MCF 10A (cell line): ENCODE measurements at places on chromosomes 6 and 20. TPM values are rescaled to one million over a fixed set of nuclear protein-coding genes. Genes with fewer than 3 reads are reported as not detected.

DNA sequence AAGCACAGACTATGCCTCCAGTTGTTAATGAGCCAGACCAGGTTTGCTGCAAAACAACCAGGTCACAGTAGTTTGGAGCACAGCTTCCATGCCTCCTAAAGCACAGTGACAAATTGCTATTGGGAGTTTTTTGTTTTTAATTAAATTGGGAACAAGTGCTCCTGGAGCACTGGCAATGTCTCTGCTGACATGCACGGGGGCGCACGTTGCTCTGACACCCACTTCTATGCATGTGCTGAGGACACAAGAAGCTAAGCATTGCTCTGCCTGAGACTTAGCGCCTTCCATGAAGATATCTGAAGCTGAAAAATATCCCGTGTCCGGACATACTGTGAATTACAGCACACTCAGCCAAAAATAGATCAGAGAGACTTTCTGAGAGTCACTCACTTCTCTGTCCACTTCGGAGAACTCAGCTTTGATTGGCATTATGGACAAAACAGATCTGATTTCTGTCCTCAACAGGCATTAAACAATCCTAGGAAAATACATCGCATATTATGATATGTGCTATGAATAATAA, 18.6 kb upstream of the GGTLC1 start:
- no peak for DNase-seq

GRCh38 chr20:4167261-4168021, 152.1 kb upstream of the RNF24 start:
- no peak for DNase-seq

DNA sequence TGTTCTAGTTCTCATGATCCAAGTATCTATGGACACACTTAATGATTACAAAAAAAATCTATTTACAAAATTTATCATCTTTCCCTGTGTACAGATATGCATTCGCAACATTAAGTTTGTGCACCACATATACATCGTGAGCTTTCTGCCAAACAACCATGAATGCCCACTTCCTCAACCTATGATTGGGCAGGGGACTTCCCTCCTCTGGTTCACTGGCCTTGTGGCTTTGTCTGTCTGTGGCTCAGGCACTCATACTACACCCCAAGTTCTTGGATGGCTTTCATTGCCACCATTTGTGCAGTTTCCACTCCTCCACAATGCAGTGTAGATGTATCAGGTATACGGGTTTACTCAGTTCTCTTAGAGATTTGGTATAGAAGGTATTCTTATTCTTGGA, 74.9 kb downstream of the HS3ST5 start:
- DNase-seq, result no peak

DNA sequence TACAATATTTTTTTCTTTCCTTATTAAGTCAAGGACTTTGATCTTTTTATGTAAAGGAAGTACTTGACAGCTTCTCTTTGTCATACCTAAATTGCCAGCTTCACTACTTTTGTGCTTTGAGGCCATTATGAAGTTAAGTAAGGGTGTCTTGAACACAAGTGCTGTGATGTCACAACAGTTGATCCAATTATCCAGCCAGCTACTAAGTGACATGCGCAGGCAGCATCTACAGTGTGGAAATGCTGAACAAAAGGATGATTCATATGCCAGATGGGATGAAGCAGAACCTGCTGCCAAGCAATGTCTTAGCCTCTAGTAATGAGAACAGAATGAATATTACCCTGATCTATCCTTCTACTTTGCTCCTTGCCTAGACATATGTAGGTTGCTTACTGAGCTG, 68.3 kb upstream of the TMEM244 start:
- DNase-seq, result peak; percentile 65

DNA sequence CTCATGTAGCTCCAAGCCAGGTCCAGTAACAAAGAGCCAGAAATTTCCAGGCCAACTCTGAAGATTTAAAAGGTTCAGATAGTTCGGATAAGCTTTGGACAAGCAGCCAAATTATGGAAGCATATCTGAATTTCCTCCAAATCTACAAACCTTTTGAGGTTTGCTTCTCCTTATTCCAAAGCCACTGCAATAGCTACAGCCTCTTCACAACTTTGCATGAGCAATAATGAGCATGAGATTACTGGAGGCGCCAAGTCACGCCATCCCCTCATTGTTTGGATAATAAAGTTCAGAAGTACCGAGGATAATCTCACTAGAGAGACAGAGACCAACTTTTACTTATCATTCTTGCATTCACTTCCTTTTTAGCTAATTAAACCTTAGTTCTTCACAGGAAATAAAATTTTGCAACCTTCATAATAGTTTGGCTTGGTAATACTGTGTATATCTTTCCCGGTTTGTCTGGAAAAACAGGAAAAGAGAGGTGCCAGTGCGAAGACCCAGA, 329.6 kb upstream of the RSPO3 start:
- DNase-seq, result no peak

GRCh38 chr6:46234156-46234556, 63.4 kb upstream of the ENPP5 start:
- no peak for DNase-seq

- no peak for DNase-seq
These were observed 67.0 kb upstream of the FRMD1 start for GRCh38 chr6:168145747-168146596.

DNA sequence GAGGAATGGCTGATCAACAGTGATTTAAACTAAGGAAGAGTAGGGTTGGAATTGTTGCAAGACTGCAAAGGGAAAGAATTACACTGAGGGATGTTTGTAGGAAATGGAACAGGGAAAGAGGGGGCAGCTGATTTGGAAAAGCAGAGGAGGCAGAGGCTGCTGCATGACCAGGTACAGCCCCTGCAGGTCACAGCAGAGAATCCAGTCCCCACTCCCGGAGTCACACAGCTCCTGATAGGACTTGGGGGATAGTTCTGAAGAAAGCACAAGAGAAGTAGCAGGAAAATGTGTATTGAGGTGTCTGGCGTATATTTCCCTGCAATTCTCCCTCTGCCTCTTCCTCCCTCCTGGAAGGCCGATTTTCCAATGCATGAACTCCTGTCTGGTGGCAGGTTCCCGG, 92.5 kb upstream of the PDE10A start:
- no peak for DNase-seq

DNA sequence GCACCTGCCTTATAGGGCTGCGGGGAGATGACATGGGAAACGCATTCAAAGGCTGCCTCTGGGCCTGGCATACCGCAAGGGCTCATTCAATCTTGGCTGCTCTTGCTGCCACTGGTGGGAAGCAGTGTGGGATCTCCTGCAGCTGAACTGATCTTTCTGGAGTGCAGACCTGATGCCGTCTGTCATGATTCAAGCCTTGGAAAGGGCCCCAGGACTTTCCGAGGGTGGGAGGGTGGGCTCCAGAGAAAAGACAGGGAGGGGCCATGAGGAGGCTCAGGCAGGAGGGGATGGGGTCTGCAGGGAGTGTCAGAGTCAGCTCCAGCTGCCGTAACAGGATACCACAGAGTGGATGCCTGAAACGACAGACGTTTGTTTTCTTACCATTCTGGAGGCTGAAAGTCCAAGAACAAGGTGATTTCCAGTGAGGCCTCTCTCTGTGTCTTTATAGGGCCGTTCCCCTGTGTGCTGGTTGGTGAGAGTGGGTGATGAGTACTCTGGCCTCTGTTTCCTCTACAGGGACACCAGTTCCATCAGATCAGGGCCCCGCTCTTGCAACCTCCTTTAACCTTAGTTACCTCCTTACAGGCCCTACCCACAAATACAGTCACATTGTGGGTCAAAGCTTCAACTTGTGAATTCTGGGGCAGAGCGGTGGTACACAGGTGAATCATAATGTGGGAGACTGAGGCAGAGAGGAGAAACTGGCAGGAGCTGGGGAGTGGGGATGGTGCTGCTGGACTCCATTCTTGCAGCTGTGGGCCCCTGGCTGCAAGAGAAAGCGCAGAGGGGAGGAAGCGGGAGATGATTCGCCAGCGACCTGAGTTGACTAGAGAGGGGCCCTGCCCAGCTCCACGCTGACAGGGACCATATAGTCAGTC, 148.4 kb downstream of the SYCP2 start:
- DNase-seq, result no peak

DNA sequence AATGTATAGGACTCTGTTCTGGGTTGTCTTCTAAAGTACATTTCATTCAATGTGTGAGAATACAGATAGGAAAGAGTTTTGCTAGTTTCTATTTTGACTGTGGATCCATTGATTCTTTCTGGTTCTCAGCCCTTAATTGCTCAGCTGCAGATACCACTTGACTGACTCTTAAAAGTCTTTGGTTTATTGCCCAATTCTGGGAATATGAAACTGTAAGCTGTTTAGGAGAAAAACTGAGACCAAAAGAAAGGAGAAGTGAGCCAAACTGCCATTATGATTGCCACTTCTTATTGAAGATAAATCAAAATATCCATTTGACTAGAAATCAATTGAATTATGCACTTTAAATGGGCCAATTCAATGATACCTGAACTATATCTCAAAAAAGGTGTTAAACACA, 211.4 kb downstream of the ESR1 start:
- DNase-seq, result no peak

DNA sequence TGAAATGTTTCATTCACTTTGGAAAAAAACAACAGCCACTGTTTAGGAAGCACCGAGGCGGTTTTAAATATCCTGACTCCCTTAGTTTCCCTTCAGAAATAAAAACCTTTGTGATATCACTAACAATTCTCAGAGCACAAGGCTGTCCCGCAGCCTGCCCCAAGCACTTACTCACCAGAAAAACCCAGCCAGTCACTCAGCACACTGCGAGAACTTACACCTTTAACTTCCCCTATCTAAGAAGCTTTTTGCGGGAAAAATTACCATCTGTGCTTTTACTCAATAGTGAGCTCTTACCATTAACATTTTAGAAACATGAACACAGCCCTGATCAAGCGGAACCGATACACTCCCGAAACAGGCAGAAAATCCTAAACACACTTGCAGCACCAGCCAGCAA, 9.3 kb downstream of the ZBTB46 start:
- no peak for DNase-seq

DNA sequence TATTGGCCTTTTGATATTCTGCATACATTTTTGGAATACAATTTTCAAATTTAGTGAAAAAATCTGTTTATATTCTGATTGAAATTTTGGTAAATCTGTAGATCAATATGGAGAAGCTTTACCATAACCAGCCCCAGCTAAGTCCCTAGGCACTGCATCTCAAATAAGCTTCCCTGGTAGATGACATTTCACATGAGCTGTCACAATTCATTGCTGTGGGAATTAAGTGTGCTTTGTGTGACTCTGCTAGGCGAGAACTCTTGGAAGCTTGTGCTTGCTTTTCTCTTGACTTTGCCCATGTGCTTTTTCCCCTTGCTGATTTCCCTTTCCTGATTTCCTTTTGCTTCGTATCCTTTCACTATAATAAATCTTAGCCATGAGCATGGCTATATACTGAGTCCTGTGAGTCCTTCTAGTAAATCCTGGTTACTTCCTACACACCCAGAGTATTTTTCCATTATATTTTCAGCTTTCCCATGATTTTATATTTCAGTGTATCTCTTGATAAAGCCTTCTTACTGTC, 166.5 kb upstream of the MMS22L start:
- no peak for DNase-seq

DNA sequence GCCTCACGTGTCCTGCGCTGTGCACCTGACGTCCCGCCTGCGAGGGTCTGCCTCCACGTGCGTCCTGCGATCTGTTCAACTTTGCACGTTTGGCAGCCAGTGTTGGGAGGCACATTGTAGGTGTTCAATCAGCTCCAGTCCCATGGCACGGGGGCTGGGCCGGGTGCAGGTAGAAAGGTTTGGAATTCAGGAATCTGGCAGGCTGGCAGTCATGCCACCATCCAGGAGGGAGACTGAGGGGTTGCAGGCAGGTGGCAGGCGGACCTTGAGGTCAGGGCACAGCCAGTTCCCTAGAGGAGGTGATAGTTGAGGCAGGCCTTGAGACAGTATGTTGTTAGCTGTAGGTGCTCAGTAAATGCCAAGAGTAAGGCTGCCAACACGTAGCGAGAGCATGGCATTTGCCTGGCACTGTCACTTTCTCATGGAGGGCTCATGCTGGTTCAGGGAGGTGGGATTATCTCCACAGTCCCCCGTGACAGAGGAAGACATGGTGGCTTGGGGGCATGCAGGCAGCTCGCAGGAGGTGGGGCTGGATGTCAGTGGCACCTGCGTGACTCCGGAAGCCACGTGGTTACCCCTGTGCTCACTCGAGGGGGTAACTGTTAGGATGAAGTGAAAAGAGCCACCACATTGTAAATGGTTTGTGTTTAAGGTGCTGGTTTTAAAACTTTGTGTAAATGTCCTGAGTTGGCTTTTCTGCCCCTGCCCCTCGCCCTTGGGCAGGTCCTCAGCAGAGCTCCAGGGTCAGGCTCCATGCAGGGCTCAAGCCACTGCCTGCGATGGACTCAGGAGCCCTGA, 111.8 kb upstream of the FRMD1 start:
- no peak for DNase-seq

- DNase-seq, result peak; percentile 73
These were observed 92.6 kb downstream of the RNGTT start for GRCh38 chr6:88870717-88871330.

DNA sequence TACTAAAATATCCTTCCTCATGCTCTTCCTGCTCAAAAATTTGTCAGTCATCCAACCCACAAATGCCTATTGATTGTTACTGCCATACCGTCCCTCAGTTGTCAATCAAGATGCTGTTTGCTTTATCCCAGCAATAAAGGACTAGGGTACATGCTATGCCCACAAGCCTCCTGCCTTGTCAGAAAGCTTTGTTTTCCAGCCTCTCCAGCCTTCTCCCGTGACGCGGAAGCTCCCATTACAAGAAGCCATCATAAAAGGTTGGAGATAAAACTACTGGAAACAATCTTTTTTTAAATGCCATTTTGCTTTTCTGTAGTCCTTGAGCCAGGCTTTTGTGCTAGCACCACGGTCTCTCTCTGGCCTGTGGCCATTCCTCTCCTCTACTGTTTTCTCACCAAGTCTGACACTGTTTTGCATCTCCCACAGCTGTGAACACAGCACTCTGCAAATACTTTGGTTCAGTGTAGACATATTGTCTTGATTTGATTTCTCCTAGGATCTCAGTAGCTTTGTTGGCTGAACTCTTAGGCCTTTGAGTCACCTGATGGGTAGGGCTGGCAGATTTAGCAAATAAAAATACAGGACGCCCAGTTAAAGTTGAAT, 495.7 kb upstream of the JARID2 start:
- no peak for DNase-seq

GRCh38 chr20:40966516-40967185, 62.0 kb upstream of the TOP1 start:
- no peak for DNase-seq

GRCh38 chr6:64712606-64713005, 994.4 kb downstream of the EYS start:
- no peak for DNase-seq

DNA sequence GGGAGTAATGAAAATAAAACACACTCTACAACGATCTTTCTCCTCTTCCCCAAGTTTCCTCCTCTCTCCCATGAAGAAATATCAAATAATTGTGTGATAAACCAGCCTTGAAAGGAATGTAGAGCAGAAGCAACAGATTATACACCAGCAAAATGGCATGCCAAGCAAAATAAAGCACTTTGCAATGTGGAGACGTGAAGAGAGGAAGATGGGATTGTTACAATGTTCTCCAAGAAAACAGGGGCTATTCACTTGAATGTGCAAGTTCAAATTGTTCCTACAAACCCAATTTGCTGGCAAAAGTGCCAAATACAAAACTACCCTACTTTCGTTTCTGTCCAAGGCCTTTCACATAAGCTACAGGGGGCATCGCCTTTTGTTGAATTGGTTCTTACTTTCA, 185.1 kb downstream of the PDE7B start:
- no peak for DNase-seq

The EEF1A2 gene
- 3.3 and 9.9 TPM in 2 replicates for total RNA-seq

The NT5E gene
- 112 and 121 TPM in 2 replicates for total RNA-seq

The OPRL1 gene
- total RNA-seq, result 0.12 and 0.15 TPM in 2 replicates

The TBC1D22B gene
- 12.9 and 14.6 TPM in 2 replicates for total RNA-seq

The RIMS1 gene
- total RNA-seq, result not detected in 2 replicates

The RSPH4A gene
- total RNA-seq, result not detected in 2 replicates

The HLA-F gene
- 16.9 and 28.5 TPM in 2 replicates for total RNA-seq
